ENCODE measurements at places on chromosomes 3 and 15.
A peak's percentile ranks its signal among the peaks of the same experiment; 100 is the strongest.

GRCh38 chr3:94524102-94524919, 461.4 kb downstream of the NSUN3 start:
- DNase-seq = no peak

- no peak for DNase-seq
Observed at GRCh38 chr3:31137718-31138465, 243.4 kb upstream of the GADL1 start.

- no peak for DNase-seq
Observed at GRCh38 chr3:23821858-23822257, 16.1 kb downstream of the UBE2E1 start.

DNA sequence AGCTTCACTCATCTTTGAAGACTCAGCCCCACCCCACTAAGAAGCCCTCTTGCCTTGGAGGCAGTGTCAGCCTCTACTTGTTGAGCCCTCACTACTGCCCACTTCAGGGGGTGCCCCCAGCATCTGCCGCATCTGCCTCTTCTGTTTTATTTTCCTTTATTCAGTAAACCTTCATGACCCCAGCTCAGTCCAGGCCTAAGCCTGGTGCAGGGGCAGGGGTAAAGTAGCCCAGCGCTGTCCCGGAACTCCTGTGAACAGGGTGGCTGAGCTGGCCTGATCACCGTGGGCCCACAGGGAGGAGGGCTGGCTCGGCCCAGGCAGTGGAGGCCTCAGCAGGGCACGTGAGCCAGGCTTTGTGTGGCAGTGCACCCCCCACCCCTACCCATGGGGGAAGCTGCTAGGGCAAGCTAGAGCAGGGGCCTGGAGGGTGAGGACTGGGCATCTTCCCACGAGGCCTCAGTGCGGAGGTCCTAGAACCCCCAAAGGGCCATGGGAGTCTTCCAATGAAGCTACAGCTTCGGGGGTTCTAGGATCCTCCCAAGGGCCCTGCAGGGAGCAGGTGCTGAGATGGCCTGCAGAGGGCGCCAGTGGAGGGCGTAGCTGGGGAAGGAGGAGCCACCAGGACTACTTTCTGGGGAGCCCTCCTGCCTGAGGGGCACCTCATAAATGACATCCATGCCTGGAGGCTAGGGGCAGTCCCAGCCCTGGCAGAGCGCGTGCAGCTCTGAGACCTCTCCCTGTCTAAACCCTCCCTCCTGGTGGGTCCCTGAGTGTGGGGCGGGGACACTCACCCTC, 36.0 kb downstream of the TSPAN3 start:
- no peak for DNase-seq

- peak; percentile 66 for DNase-seq
Observed at GRCh38 chr15:51917493-51917892, 54.1 kb downstream of the LEO1 start.

GRCh38 chr3:43906849-43907507, 216.2 kb downstream of the ABHD5 start:
- no peak for DNase-seq

GRCh38 chr3:81485444-81485865, 276.0 kb downstream of the GBE1 start:
- DNase-seq = no peak

DNA sequence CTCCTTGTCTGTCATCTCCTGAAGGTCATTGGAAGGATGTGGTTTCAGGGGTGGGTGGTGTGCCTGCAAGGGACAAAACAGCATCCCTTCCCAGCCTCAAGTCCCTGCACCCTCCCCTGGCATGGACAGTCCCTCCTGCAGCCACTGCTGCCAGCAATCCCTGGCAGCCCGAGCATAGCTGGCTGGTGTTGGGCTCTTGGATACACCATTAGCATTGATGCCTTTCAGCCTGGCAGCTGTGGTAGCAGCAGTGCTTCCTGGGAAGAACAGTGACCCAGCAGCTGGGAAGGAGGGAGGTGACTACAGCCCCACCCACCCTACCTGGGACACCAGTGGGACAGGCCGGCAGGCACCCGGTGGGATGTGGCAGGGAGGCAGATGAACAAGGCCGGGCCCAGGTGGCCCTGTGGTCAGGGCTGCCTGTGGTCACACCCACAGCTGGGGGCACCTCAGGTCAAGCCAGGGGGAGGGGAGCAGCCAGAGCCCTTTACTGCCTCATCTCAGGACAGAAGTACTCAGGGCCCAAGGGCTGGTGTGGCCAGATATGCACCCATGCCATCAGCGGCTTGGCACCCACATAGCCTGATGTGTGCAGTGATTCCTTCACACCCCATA, 32.9 kb upstream of the TMEM115 start:
- no peak for DNase-seq

DNA sequence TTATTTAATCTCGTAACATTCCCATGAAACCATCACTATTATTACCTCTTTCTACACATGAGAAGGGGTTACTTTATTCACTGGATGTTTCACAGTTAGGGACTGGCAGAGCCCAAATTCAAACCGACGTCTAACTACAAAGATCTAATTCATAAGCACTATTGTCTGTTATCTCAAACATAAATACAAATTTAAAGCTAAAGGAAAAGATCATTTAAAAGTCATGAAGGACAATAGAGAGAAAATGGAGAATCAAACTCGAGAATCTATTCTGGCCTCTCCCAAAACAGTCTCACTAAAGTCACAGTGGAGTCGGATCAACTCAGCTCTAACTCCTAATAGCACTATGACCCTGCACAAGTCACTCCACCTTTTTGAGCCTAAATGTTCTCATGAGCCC, 287.7 kb downstream of the ZIC4 start:
- no peak for DNase-seq

DNA sequence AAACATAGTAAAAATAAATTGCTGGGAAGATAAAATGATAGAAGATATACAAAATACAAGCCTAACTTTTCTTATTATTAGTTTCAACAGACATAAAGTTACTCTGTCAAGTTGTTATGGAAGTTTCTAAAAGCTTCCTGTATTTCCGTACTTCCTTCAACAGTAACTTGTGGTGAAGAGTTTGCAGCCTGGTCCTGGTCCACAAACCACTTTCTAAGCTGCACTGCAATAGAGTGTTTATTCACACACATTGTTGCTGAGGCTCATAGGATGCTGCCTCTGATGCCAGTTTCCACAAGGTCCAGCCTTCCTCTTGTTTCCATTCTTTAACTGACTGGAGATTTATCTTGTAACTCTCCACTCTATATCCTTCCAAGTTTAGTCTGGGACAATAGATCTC, 39.4 kb upstream of the KY start:
- no peak for DNase-seq

DNA sequence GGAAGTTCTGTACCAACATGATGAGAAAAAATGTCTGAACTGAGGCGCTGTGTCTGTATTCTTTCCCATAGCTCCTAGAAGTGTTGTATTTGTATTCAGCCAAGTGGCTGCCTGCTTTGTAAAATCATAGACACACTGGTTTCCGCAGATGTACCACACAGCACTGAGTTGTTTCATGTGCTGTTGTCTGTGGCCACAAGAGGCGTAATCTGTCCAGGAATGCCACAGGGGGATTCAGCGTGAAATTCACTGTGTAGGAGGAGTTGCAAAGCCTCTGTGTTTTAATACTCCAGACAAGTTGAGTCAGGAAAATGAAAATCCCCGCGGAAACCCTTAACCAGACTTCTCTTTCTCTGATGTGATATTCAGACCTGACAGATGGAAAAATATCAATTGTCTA, 462.2 kb downstream of the NSUN3 start:
- peak; percentile 11 for DNase-seq

DNA sequence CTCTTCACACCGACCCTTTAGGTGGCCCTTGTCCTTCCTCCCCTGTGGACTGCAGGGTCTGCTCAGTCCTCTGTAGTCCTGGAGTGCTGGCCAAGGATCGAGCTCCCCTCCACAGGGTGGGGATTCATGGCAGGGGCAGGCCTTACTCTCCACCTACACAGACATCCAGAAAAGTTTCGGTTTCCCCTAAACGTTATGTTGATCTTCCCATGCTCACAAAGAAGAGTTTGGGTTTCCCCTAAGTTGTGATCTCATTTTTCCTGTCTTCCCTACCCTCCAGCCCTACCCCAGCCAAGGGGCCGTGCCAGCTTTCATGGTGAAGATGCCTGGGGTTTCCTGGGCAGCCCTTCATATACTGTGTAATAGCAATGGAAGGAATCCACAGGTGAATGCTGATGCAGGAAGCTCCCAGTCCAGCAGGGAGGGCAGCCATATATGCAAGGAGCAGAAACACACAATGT, 10.3 kb downstream of the STOML1 start:
- no peak for DNase-seq

Data from SHP77 treated with DMSO at 0.1 percent for 48 hours (cell line).